ENCODE measurements at places on chromosomes 2 and 18. TPM values are rescaled to one million over a fixed set of nuclear protein-coding genes. Genes with fewer than 3 reads are reported as not detected.

The RAPGEF4 gene
- total RNA-seq = 17.5 TPM

The POTEF gene
- not detected for total RNA-seq

The ITGB6 gene
- 21.3 TPM for total RNA-seq

The MBP gene
- total RNA-seq = 26.3 TPM

The CNGA3 gene
- not detected for total RNA-seq

The EPAS1 gene
- total RNA-seq = 74.0 TPM
